ENCODE measurements at places on chromosomes 3 and 15. TPM values are rescaled to one million over a fixed set of nuclear protein-coding genes. Genes with fewer than 3 reads are reported as not detected.

Gene SEMA6D
- not detected for total RNA-seq

Gene CKMT1B
- 3.8 TPM for total RNA-seq

Gene WNT5A
- total RNA-seq = 0.82 TPM

Gene VPS33B
- 11.9 TPM for total RNA-seq

Gene CADPS
- total RNA-seq = not detected

Gene CHL1
- total RNA-seq = not detected

Gene OR5K3
- not detected for total RNA-seq

Gene APH1B
- 21.6 TPM for total RNA-seq

Gene TMEM40
- total RNA-seq = 0.08 TPM

Gene ITIH4
- 0.71 TPM for total RNA-seq

Gene ERC2
- total RNA-seq = 0.25 TPM

Gene DISP2
- 1.9 TPM for total RNA-seq

Gene MORC1
- total RNA-seq = not detected

Gene GHSR
- total RNA-seq = not detected

Gene GP9
- total RNA-seq = not detected

Gene SPINK8
- total RNA-seq = not detected

Gene IFRD2
- 90.7 TPM for total RNA-seq

Data from A549 treated with CORT108297 at 1 μM for 4 hours (cell line).